ENCODE measurements at places on chromosomes 16 and 17.

GRCh38 chr16:25006504-25007056 lies 8.6 kb downstream of the ARHGAP17 start:
- H3K36me3 ChIP-seq: peaks cover 2% of the 10 kb centered on the region
- no peak overlapping the region for H3K4me3 ChIP-seq
- peaks cover 22% of the 10 kb centered on the region for H3K4me1 ChIP-seq
- DNase-seq: peak; percentile 71
- H3K27me3 ChIP-seq: no peaks in the 10 kb centered on the region
- peak overlapping the region; percentile 42 for H3K27ac ChIP-seq

GRCh38 chr17:15955793-15956541 lies 11.0 kb downstream of the ADORA2B start:
- no peak overlapping the region for H3K4me3 ChIP-seq
- peaks cover 20% of the 10 kb centered on the region for H3K4me1 ChIP-seq
- H3K27me3 ChIP-seq: no peaks in the 10 kb centered on the region
- no peaks in the 10 kb centered on the region for H3K36me3 ChIP-seq
- no peak for DNase-seq

DNA sequence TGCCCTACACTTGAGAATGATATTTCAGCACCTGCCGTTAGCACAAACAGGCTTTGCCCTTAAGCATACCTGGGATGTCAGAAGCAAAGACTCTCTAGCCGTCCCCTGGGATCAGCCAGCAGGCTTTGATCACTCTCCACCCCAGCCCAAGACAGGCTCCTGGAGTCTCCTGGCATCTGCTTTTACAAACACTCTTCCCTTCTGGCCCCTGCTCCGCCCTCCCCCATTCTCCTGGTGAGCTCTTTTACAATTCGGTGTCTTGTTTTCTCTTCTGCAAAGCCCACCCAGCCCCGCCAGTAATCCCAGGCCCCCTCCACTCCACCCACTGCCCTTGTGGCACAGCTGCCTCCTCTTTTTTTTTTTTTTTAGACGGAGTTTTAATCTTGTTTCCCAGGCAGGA lies 50.4 kb downstream of the KATNIP start:
- DNase-seq: no peak
- peaks cover 5% of the 10 kb centered on the region for H3K36me3 ChIP-seq
- H3K27me3 ChIP-seq: no peaks in the 10 kb centered on the region

DNA sequence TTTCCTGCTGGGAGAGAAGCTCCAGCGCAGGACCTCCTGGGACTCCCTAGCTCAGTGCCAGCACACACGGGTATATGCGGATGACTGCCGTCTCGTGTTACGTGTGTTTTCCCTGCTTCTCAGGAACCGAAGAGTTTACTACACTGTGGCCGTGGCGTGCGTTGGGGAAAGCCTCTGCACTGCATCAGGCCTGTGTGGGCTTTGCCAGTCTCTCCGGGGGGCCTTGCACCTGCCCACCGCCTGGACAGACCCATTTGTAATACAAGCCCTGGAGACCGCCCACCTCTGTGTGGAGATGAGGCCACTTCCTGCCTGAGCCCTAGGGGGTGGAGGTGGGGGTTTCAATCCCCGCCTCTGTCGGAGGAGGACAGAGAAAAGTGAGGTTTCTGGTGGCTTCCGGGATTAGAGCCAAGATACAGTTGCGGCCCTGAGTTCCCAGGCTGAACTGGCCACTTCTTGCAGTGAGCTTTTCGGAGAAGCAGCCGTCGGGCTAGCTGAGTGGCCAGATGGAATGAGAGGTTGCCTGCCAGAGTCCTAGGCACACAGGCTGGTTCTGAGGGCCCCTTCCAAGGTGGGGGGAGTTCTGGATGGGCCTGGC lies 43.4 kb upstream of the GSE1 start:
- peaks cover 4% of the 10 kb centered on the region for H3K36me3 ChIP-seq
- peak; percentile 78 for DNase-seq
- 0 out of 2 replicates have a peak overlapping the region, but pooled peaks have one; percentile 23 for H3K27ac ChIP-seq
- peaks cover 16% of the 10 kb centered on the region for H3K4me1 ChIP-seq
- H3K27me3 ChIP-seq: no peaks in the 10 kb centered on the region

DNA sequence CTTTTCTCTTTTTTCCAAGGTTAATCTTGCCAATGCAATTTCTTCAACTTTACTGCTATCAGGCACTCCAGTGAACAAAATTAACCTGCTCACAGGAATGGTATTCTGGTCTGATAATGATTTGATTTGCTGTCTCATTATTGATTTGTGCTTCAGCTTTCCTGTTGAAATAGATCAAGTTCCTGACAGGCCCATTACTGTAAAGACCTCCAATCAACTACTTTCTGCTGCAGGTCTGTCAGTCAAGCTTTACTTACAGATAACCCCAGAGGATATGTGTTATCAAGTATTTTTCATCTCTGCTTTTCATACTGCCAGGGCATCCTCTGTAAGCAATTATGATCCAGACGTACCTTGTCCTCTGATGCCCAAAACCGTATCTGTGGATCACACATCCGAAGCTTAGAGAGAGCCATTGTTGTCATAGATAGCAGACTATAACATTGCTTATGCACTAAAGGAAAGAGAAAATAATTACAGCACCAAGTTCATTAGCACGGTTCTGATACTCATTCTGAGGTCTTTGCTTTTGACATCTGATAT lies 215.6 kb downstream of the PHKB start:
- H3K27ac ChIP-seq: no peak overlapping the region
- H3K27me3 ChIP-seq: no peaks in the 10 kb centered on the region
- no peak overlapping the region for H3K4me3 ChIP-seq
- DNase-seq: no peak

- no peak overlapping the region for H3K27ac ChIP-seq
- H3K27me3 ChIP-seq: no peaks in the 10 kb centered on the region
- H3K36me3 ChIP-seq: no peaks in the 10 kb centered on the region
- no peaks in the 10 kb centered on the region for H3K4me1 ChIP-seq
These were observed 44.1 kb upstream of the PIRT start for GRCh38 chr17:10881959-10882358.

DNA sequence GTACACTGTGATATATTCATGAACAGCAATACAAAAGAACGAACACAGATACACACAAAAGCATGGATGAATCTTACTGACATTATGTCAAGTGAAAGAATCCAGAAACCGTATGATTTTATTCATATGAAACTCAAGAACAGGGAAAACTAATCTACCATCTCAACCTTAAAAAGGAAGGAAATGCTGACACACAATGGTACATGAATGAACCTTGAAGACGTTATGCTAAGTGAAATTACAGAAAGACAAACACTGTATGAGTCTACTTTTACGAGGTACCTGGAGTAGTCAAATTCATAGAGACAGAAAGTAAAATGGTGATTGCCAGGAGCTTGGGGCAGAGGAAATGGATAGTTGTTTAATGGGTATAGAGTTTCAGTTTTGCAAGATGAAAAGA lies 8.7 kb upstream of the PRKCB start:
- no peak for DNase-seq
- no peaks in the 10 kb centered on the region for H3K27me3 ChIP-seq
- H3K27ac ChIP-seq: no peak overlapping the region
- no peaks in the 10 kb centered on the region for H3K4me1 ChIP-seq
- H3K4me3 ChIP-seq: no peak overlapping the region

DNA sequence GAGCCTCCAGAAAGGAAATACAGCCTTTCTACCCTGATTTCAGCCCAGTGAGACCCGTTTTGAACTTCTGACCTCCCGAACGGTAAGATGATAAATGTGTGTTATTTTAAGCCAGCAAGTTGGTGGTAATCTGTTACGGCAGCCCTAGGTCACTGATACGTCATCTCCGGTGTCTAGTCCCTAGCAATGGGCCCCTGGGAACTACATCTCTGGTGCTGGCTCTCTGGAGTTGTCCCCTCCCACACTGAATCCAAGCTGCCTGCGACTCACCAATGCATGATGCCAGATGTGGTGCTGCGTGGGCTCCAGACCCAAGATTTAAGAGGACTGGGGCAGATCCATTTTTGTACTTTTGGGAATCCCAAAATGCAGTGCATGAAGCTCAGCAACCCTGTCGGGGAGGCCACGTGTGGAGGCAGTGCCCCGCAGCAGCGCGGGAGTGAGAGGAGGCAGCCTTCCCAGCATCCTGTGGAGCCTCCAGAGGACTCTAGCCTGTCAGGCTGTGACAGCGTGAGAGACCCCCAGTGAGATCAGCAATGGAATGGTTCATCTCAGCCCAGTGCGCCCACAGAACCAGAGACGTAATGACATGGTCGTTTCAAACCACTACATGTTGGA lies 43.6 kb upstream of the USP7 start:
- DNase-seq: peak; percentile 84
- no peaks in the 10 kb centered on the region for H3K36me3 ChIP-seq
- H3K27me3 ChIP-seq: peaks cover 2% of the 10 kb centered on the region
- H3K4me1 ChIP-seq: no peaks in the 10 kb centered on the region

DNA sequence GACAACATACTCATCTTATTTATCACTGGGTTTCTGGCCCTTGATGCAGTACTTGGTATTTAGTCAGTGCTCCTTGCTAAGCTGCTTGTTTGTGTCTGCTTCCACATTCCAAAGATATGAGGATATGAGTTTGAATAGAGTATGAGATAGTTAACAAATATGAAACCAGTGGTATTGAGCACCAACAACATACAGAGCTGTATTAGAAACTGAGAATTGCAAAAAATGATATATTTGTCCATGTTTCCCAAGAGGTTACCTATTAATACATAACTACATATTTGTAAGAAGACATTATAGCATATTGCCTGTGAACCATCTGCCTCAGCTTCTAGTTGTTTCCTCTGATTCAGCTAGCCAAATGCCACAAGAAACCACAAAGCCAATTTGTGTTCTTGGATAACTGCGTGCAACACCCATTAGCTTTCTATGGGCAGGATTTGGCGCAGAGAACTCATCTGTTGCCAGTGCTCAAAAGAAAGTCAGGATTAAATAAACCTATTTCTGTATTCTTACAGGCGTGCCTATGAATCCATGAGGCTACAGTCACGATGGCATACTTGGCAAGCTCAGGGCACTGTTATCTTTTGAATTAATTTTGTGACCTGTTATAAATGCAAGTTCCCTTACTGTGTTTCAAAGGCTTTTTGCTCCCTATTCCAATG lies 194.4 kb downstream of the MAP2K6 start:
- peak; percentile 96 for DNase-seq
- no peak overlapping the region for H3K4me3 ChIP-seq

DNA sequence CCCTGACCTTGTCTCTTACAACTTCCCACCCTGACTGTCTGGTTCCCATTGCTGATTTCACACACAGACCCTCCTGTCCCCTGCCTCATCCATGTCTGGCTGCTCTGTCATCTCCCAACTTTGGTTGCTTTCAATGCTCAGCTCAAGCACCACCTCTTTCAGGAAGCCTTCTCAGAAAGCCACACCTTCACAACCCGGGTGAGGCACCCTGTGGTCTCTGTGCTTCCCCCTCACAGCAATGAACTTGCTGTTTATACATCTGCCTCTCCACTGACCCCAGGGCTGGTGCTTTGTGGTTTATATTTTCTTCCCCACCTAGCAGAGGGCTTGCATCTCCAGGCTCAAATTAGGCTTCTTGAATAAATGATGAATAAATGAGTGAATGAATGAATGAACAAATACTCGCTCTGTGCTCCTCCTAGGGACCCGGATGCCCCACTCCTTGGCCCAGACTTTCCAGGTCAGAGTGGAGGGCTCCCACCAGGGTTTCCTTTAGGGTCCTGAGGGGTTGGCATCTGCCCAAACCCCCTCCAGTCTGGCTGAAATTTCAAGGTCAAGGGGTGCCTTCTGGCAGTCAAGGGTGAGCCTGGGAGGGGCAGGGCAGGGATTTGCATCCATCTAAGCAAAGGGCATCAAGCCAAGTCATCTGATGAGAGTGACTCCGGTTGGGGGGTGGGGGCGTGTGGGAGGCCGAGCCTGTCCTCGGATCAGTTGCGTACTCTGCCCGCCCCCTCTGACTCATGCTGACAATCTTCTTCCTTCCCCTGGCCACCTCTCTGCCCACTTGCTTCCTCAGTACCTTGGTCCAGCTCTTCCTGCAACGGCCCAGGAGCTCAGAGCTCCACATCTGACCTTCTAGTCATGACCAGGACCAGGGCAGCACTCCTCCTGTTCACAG lies at the start of gene ITGAX:
ITGAX (plus strand) TSS at position 783 of the 898 bp plus-strand sequence; CDS start at position 862, 79 bp downstream.
- H3K27ac ChIP-seq: no peak within 1 kb of the TSS
- H3K4me3 ChIP-seq: no peak within 1 kb of the TSS
- H3K27me3 ChIP-seq: no peaks in the 10 kb centered on the region
- no peaks in the 10 kb centered on the region for H3K4me1 ChIP-seq
- no peaks in the 10 kb centered on the region for H3K36me3 ChIP-seq

DNA sequence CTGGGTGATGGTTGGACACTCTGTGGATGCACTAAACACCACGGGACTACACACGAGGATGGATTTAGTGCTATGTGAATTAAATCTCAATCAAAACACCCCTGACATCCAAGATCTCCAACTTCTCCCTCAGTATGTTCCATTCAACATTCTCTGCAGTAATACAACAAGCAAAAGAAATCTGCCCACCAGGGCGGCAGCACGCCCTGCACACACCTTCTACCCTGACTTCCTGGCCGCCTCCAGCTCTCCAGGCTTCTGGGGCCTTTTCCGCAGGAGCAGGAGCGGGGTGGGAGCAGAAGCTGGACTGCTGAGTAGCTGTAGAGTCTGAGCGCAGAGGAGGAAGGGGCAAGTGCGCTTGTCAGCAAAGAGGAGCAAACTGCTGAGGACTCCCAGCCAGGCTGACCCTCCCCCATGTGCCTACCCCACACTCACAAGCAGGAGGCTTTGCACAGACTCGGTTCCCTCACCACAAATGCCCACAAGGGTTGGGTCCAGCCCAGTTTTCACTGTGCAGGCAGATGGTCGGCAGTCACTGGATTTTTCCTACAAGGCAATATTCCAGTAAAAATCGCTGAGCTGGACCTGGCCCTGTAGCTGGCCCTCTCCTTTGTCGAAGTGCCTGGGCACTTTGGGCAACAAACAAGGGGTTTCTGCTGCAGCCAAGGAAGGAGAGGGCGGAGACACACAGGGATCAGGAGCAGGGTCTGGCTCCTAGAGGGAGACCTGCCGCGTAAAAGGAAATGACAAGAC lies 22.8 kb downstream of the ZDHHC7 start:
- peaks cover 53% of the 10 kb centered on the region for H3K36me3 ChIP-seq
- no peak overlapping the region for H3K4me3 ChIP-seq
- H3K27ac ChIP-seq: no peak overlapping the region
- H3K27me3 ChIP-seq: no peaks in the 10 kb centered on the region
- H3K4me1 ChIP-seq: peaks cover 34% of the 10 kb centered on the region

- H3K4me1 ChIP-seq: peaks cover 17% of the 10 kb centered on the region
- no peaks in the 10 kb centered on the region for H3K27me3 ChIP-seq
- no peak overlapping the region for H3K4me3 ChIP-seq
- DNase-seq: peak; percentile 98
- H3K27ac ChIP-seq: peak overlapping the region; percentile 50
These were observed 254.6 kb downstream of the HS3ST3A1 start for GRCh38 chr17:13346996-13347762.

DNA sequence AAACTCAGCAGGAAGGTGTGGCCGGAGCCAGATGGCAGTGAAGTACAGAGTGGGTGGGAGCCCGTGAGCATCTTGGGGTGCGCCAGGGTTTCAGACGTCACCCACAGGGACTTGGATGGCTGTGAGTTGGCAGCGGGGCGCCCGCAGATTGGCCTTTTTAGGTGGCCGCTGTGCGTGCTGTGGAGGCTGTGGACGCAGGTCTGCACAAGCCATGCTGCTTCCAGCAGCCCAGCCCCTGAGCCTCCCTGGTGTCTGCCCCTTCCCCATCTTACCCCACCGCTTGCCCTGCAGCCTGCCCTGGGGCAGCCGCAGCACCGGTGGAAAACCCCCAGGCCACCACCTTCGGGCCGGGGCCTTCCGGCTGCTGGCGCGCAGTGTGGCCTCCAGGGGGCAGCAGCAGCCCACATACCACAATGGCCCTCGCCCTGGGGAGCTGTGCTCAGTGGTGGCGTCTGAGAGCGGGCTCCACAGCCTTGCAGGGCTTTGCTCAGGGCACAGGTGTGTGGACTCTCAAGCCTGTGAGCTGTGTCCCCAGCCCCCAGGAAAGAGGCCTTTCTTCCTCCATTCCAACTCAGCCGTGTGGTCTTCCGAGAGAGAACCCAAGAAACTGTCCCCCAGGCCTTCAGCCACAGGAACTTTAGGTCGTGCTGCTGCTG lies 11.8 kb downstream of the ENDOV start:
- H3K36me3 ChIP-seq: peaks cover 13% of the 10 kb centered on the region
- H3K27me3 ChIP-seq: no peaks in the 10 kb centered on the region
- H3K4me1 ChIP-seq: no peaks in the 10 kb centered on the region
- peak; percentile 50 for DNase-seq
